ENCODE measurements at places on chromosomes 12 and 14. TPM values are rescaled to one million over a fixed set of nuclear protein-coding genes. Genes with fewer than 3 reads are reported as not detected.

TSPAN8 gene
- not detected for total RNA-seq

NKX2-1 gene
- not detected for total RNA-seq

GRCh38 chr12:124561231-124561630 is 6.2 kb downstream of the NCOR2 start:
- DNase-seq: no peak

DNA sequence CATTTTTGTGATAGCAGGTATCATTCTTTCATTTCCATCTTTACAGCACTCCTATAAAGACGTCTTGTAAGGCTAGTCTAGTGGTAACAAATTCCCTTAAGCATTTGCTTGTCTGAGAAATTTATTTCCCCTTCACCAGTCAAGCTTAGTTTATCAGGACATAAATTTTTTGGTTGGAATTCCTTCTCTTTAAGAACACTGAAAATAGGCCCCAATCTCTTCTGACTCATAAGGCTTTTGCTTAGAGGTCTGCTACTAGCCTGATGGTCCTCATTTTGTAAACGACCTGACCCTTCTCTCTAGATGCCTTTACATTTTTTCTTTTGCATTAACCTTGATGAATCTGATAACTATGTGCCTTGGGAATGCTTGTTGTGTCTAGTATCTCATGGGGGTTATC is 20.3 kb downstream of the OLR1 start:
- DNase-seq: no peak

GRCh38 chr12:60211244-60211643 is 615.4 kb downstream of the SLC16A7 start:
- no peak for DNase-seq

PLCZ1 gene
- not detected for total RNA-seq

- no peak for DNase-seq
Measured at GRCh38 chr14:105335735-105336476, 21.4 kb downstream of the PACS2 start.

TIMM9 gene
- total RNA-seq: 26.6 TPM

IKZF4 gene
- 8.4 TPM for total RNA-seq

DNA sequence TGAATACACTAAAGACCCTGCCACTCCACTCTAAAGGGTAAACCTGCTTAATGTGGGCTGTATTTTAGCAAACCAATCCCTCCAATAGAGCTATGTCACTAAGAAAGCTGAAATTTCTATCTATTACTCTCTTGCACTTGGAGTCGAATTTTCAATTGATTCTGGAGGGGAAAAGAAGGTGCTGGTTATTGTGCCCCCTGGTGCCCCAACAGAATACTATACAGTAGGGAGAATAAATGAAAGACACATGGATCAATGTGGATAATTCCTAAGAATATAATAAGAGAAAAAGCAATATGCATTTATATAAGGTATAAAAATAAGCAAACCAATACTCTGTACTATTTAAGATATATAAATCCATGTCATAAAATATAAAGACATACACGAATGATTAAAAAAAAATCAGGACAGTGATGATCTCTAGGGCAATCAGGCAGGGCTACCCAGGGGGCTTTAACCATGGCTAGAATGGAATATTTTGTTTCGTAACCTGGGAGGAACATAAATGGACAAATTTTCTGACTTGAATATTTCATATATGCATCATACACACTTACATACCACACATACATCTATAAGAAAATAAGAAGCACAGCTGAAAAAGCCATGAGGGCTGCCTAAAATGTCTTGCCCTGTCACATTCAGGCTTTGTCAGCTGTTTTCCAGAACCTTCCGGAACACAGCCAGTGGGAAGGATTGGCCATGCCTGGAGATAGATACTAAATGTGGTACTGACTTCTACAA is 54.4 kb downstream of the EFCAB11 start:
- DNase-seq: no peak

GRCh38 chr12:94220804-94221203 is 72.4 kb downstream of the PLXNC1 start:
- no peak for DNase-seq

KRT78 gene
- not detected for total RNA-seq

RERGL gene
- 0.97 TPM for total RNA-seq

DNA sequence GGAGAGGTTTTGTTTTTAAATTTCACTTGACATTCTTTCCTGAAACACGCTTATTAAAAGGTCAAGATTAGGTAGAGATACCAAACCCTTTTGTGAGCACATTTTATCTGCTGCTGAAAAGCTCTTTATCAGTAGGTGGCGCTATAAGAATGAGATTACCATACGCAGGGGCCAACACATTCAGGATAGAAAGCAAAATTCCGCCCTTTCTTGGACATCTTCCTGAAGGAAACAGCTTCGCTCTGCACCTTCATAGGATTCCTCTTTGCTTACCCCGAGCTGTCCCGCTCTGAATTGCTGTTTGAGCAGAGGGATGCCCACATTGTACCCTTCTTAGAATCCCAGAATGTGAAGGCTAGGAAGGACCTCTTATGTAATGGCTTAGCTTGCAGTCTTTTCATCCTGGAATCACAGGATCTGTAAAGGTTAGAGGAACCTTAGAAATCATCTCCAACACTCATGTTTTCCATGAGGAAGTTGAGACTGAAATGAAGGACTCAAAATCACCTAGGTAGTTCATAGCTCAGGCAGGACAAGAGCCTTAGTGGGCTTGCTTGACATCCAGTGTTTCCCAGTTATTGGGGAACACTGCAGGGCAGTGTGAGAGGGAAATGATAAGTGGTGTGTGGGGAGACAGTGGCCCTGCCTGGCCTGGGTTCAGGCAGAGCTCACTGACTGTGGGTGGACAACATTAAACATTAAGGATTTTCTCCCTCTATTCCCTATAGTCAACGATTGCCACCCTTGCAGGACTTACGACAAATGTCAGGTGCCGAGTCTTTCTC is 38.7 kb upstream of the CRY1 start:
- DNase-seq: no peak

GRCh38 chr12:21975293-21975692 is 34.1 kb upstream of the ABCC9 start:
- DNase-seq: no peak

DNA sequence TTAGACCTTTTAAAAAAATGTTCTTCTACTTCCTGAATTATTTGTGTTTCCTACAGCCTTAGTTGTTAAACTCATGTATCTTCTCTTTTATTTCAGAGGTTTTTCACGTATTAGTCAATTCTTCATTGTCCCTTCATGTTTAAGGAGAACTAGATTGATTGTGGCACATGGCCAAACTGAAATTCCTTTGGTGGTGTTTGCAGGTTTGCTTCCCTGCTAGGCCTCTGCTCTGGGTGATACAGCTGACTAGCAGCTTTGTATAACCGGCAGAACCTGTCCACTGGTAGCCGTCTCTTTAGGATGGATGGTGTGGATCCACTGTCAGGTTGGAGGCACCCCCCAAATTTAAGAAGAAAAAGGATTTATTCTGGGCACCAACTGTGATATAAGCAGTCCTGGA is 262.1 kb downstream of the FBXL14 start:
- no peak for DNase-seq

GPR84 gene
- 0.22 TPM for total RNA-seq

ATF1 gene
- 26.4 TPM for total RNA-seq

DNA sequence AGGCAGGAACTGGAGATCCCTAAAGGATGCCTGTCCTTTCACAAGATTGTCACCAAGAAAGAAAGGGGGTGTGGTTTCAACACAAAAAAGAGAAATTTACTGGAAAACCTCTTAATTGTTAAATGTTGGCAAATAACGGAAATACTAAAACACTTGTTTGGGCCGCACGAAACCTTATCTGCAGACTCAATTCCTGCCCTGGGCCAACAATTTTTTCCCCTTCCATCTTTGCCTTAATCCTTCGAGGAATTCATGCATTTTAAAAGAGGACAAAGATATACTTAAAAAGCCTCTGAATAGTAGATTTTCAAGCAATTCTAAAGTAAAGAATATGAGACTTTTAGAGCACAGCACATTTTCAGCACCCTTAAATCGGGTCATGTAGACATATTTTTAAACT is 366.2 kb downstream of the DUSP6 start:
- no peak for DNase-seq

OR6C74 gene
- total RNA-seq: not detected

AKAP3 gene
- total RNA-seq: 2.6 TPM

DNA sequence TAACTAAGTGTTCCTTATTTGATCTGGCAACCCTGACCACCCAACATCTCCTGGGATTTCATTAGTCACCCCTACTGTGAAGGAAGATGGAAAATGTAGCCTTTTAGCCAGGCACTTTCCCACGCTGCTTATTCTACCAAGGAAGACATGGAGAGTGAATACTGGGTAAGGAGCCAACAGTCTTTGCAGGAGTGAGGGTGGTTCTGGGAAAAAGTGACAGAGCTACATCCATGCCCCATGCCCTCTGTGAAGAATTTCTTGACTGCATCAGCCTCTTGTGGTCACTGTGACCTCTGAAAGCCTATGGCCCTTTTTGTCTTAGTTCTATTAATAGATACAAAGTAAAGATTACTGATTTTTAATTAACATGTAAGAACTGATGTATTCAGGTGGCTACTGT is 196.0 kb upstream of the EEA1 start:
- DNase-seq: no peak

GRCh38 chr12:84856156-84856900 is 56.3 kb downstream of the SLC6A15 start:
- DNase-seq: no peak
